ENCODE measurements at places on chromosomes 3 and 15.

GRCh38 chr3:174931473-174932353 lies 72.6 kb downstream of the NAALADL2 start:
- DNase-seq: no peak

- DNase-seq: no peak
Observed at GRCh38 chr15:92586383-92586942, 69.1 kb downstream of the FAM174B start.

GRCh38 chr3:174777813-174778212 lies 81.3 kb upstream of the NAALADL2 start:
- DNase-seq: no peak

- DNase-seq: no peak
Observed at GRCh38 chr3:143267989-143268388, 148.4 kb downstream of the CHST2 start.

- DNase-seq: no peak
Observed at GRCh38 chr3:47852604-47853602, 50.0 kb downstream of the DHX30 start.

DNA sequence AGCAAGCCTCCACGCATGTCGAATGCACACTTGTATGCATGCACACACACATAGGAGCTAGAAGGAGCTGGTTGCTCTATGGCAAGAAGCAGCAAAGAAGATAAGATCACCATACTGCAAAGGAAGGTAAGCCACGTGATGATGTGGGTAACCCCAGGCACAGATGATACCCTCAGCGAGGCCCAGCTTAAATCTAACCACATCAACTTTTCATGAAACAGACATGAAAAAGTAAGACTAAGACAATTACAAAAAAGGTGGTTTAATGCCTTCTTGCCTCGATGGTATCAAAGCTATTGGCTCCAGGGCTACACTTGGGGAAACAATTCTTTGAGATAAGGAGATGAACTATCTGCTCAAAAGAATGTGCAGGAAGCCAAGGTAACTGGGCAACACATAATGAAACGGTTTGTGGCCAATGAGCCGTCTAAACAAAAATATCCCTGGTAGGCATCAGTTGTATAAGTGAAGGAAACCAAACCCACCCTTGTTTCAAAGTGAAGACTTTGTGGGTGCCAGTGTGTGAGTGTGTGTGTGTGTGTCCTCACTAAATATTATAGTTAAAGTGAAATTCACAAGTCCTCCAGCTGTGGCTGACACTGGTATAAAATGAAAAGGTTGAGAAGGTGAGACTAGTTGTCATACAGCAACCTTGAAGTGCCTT lies 365.7 kb upstream of the ICE2 start:
- DNase-seq: no peak

DNA sequence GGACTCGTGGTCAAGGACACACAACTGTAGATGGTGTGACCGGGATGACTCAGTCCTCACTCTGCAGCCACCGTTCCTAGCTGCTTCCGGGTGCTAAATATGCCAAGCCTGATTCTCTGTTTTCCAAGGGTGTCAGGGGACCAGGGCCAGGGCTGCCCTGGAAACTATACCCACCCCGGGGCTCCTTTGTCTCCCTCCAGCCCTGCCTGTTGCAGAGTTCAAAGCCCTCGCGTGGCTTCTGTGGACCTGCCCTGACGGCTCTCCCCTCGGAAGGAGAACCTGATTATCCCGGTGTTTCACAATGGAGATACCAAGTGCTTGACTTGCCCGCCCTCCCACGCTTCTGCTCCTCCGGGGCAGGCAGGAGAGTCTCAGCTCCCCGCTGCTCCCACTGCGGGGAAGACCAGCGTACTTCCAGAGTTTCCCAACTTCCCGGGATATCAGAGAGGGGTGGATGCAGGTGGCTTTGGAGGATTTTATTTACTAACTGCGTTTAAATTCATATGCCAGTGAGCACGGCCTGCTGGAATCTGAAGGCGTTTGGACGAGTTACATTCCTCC lies 125.0 kb downstream of the ASB7 start:
- no peak for DNase-seq

DNA sequence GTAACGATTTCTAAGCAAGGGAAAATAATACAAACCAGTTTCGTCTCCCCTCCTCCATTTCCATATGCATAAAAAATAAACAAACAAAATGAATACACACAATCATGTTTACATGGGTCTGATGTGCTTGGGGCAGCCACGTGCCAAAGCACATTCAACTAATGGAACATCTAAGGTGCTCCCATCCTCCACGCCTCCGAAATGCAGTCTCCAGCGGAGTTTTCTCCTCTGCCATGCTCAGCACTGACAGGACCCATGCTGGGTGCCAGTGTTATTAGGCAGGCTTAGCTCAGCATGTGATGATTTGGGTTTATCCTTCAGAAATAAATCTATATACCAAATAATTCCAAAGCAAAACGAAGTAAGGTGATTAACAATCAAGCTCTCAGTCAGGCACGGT lies 337.3 kb upstream of the ATP10A start:
- no peak for DNase-seq

Data from muscle of back (tissue), 13 donors.